ENCODE measurements at places on chromosomes 2 and 18. TPM values are rescaled to one million over a fixed set of nuclear protein-coding genes. Genes with fewer than 3 reads are reported as not detected.

Gene POTEC
- total RNA-seq, result not detected

Gene MROH2A
- 0.52 TPM for total RNA-seq

Gene SLC20A1
- total RNA-seq, result 18.5 TPM

Gene CMPK2
- 2.6 TPM for total RNA-seq

Gene ANTXR1
- total RNA-seq, result 13.9 TPM

Measured in esophagus mucosa (tissue), 1 donor.